IMR-90 (cell line): ENCODE measurements at places on chromosomes 5 and 9. TPM values are rescaled to one million over a fixed set of nuclear protein-coding genes. Genes with fewer than 3 reads are reported as not detected.

- no peaks in the 10 kb centered on the region for H3K36me3 ChIP-seq
- no peak overlapping the region for H3K4me3 ChIP-seq
- no peak overlapping the region for H3K27ac ChIP-seq
- H3K4me1 ChIP-seq = no peaks in the 10 kb centered on the region
- DNase-seq = no peak
Measured at GRCh38 chr5:178334861-178335260, 102.3 kb upstream of the PHYKPL start.

DNA sequence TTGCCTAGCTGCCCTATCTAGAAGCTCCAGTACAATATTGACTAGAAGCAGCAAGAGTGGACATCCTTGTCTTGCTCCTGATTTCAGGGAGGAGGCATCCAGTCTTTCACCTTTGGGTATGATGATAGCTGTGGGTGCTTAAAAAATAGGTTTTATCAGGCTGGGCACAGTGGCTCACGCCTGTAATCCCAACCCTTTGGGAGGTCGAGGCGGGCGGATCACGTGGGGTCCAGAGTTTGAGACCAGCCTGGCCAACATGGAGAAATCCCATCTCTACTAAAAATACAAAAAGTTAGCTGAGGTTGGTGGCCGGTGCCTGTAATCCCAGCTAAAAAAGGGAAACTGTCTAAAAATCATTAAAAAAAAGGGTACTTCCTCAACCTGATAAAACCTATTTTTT lies 2.0 kb upstream of the CAMSAP1 start:
- no peak for DNase-seq
- H3K4me1 ChIP-seq = peaks cover 10% of the 10 kb centered on the region
- H3K27me3 ChIP-seq = no peaks in the 10 kb centered on the region
- H3K36me3 ChIP-seq = peaks cover 25% of the 10 kb centered on the region

GRCh38 chr9:38129366-38129765 lies 60.3 kb upstream of the SHB start:
- peaks cover 79% of the 10 kb centered on the region for H3K27me3 ChIP-seq
- H3K4me1 ChIP-seq = no peaks in the 10 kb centered on the region
- H3K4me3 ChIP-seq = no peak overlapping the region
- no peaks in the 10 kb centered on the region for H3K36me3 ChIP-seq

- no peak overlapping the region for H3K4me3 ChIP-seq
- H3K4me1 ChIP-seq = peaks cover 40% of the 10 kb centered on the region
- no peaks in the 10 kb centered on the region for H3K27me3 ChIP-seq
- DNase-seq = no peak
- H3K36me3 ChIP-seq = no peaks in the 10 kb centered on the region
Measured at GRCh38 chr9:91195372-91196012, 166.2 kb downstream of the AUH start.

DNA sequence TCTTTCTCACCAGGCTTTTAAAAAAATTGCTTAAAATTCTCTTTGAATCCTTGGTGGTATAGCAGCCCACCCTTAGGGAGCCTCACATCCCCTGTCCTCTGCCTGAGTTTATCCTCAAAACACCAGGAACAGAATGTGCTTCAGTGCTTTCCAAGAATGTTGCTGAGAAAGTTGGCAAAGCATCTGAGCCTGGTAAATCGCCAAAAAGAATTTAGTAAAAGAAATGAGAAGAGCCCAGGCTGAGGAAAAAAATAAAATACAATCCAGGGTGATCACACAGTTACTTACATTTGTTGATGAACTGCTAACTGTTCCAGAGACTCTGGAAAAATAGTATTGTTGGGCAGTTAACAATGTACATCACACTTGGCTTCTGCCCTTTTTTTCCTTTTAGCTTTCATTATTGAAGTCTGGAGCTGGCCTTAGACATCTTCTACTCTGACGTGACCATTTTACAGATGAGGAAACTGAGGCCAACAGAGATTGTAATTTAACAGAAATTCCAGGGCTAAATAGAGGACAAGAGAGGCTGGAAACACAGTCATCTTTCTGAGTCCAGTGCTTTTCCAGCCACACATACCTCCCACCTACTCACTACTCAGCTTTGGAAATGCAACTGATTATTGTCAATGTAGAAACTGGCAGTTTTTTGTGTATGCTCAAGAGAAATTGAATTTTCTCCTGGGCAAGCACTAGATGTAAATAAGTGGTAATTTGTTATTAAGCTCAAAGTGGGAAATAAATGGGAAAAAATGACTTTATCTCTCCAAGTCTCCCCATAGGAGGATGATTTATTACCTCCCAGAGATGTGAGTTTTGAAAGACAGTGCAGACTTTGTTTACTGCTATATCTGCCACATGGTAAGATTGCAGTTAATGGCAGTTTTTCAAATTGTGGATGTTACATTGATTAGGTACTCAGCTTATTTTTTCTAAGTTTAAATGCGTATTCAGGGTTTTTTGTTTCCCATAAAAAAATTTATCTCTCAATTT lies 86.7 kb upstream of the ALDH1A1 start:
- DNase-seq = no peak
- no peak overlapping the region for H3K27ac ChIP-seq
- no peaks in the 10 kb centered on the region for H3K4me1 ChIP-seq

- no peak overlapping the region for H3K27ac ChIP-seq
- H3K4me1 ChIP-seq = no peaks in the 10 kb centered on the region
Measured at GRCh38 chr5:1336749-1337488, 8.0 kb downstream of the CLPTM1L start.

- no peaks in the 10 kb centered on the region for H3K4me1 ChIP-seq
- no peak overlapping the region for H3K27ac ChIP-seq
- no peak overlapping the region for H3K4me3 ChIP-seq
- no peak for DNase-seq
- H3K27me3 ChIP-seq = no peaks in the 10 kb centered on the region
Measured at GRCh38 chr5:53445569-53445968, 34.9 kb upstream of the FST start.

DNA sequence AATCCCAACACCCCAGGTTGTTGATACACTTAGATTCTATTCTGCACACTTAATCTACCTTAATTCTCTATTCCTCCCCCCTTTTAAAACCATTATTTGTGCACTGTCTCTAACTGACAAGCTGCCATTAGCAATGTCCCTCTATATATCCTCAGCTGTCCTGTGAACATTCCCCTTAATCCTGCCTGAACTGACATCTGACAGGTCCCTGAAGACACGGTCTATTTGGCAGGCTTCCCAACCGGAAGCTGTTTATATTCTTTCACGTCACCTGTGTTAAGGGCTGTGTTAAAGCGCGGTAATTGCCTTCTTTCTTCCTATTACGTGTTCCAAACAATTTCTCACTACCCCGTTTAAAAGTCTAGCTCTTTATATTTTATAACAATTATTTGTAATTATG lies 277.3 kb downstream of the CDH9 start:
- no peaks in the 10 kb centered on the region for H3K36me3 ChIP-seq
- H3K4me3 ChIP-seq = no peak overlapping the region
- no peaks in the 10 kb centered on the region for H3K4me1 ChIP-seq
- no peak overlapping the region for H3K27ac ChIP-seq
- DNase-seq = no peak
- no peaks in the 10 kb centered on the region for H3K27me3 ChIP-seq

GRCh38 chr9:97237951-97238889 lies 69.2 kb upstream of the CCDC180 start:
- peak; percentile 67 for DNase-seq
- no peaks in the 10 kb centered on the region for H3K36me3 ChIP-seq
- no peaks in the 10 kb centered on the region for H3K4me1 ChIP-seq
- H3K27ac ChIP-seq = peak overlapping the region; percentile 3; the same call in 1 of the 2 replicates

Gene PDLIM7
- total RNA-seq = 70.4 and 72.5 TPM in 2 replicates

DNA sequence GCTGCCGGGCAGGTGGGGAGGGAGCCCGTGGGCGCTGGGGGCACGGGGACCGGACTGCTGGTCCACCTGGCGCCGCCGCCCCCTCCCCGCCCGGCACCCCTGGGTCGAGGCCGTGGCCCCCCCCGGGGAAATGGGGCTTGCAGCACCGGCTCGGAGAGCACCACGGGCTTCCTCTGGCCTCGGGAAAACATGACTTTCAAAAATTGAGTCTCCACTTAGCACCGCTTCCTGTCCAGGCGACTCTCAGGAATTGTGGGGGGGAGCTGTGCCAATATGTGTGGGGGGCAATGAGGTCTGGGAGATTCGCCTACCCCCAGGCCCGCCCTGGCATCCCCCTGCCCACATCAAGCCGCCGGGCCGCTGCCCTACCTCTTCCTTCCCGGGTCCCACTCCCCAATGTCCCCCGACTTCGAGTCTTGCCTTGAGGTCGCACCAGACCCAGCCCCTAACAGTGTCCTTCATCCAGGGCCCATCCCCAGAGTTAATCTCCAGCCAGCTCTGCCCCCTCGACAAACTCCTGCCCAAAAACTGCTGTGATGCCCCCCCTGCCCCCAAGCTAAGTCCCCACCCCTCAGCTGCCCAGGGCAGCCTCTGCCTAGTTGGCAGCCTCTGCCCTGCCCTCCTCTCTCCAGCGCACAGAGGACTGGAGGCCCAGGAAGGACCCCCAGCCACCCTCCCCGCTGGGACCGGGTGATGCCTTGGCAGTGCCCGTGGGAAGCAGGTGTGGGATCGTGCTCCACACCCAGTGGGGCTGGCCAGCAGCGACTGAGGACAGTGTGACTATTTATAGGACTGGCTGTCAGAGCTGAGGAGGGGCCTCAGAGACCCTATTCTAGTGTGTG lies 3.9 kb downstream of the EGFL7 start:
- H3K4me3 ChIP-seq = peak overlapping the region; percentile 50
- no peak for DNase-seq
- no peaks in the 10 kb centered on the region for H3K36me3 ChIP-seq
- H3K4me1 ChIP-seq = peaks cover 4% of the 10 kb centered on the region; the same call in 1 of the 2 replicates
- no peak overlapping the region for H3K27ac ChIP-seq

GRCh38 chr5:176334031-176334770 lies 27.4 kb downstream of the KIAA1191 start:
- no peak for DNase-seq
- H3K4me3 ChIP-seq = no peak overlapping the region
- H3K27me3 ChIP-seq = no peaks in the 10 kb centered on the region
- H3K4me1 ChIP-seq = no peaks in the 10 kb centered on the region

GRCh38 chr9:113995963-113996362 lies 82.1 kb downstream of the AMBP start:
- H3K27me3 ChIP-seq = no peaks in the 10 kb centered on the region
- DNase-seq = no peak

GRCh38 chr5:136375920-136376319 lies 10.6 kb upstream of the TRPC7 start:
- H3K27ac ChIP-seq = no peak overlapping the region
- H3K27me3 ChIP-seq = no peaks in the 10 kb centered on the region
- no peaks in the 10 kb centered on the region for H3K4me1 ChIP-seq
- no peak overlapping the region for H3K4me3 ChIP-seq

Gene SLCO6A1
- not detected in 2 replicates for total RNA-seq

Gene SLC25A2
- total RNA-seq = 0.28 TPM in 1 of 2 replicates, not detected in the other

GRCh38 chr5:159913501-159913900 lies 2.8 kb upstream of the ADRA1B start:
- H3K27me3 ChIP-seq = no peaks in the 10 kb centered on the region
- DNase-seq = peak; percentile 42

Gene SPINK13
- total RNA-seq = not detected in 2 replicates

GRCh38 chr5:141701360-141702119 lies 19.5 kb upstream of the ARAP3 start:
- no peak for DNase-seq
- no peaks in the 10 kb centered on the region for H3K4me1 ChIP-seq
- peaks cover 92% of the 10 kb centered on the region for H3K27me3 ChIP-seq
- no peak overlapping the region for H3K4me3 ChIP-seq
- no peak overlapping the region for H3K27ac ChIP-seq

DNA sequence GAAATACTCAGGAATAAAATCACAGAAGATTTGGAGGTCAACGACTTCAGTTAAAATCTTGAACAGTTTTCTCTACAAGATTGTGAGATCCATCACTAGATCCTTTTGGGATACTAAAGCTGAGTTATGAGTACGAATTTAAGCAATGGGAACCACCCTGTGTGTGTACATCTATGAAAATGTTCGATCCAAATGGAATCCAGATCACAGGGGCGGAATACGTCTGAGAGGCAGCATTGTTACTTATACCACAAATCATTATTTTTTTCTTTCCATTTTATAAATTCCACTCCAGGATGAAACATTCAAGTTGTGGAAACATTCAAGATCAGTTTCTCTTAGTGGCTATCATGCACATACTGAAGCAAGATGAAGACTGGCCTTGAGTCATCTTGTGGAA lies 239.3 kb upstream of the PAPPA start:
- H3K36me3 ChIP-seq = no peaks in the 10 kb centered on the region
- no peak for DNase-seq
- H3K4me3 ChIP-seq = no peak overlapping the region
- no peak overlapping the region for H3K27ac ChIP-seq
- H3K27me3 ChIP-seq = no peaks in the 10 kb centered on the region

DNA sequence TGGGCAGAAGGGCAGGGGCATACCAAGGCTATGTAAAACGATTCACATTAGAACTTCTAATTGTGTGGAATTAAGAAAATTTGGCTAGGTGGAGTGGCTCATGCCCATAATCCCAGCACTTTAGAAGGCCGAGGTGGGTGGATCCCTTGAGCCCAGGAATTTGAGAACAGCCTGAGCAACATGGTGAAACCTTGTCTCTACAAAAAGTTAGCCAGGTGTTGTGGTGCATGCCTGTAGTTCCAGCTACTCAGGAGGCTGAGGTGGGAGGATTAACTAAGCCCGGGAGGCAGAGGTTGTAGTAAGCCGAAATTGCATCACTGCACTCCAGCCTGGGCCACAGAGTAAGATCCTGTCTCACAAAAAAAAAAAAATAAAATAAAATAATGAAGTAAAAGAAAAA lies 65.2 kb downstream of the LIX1 start:
- no peaks in the 10 kb centered on the region for H3K4me1 ChIP-seq
- DNase-seq = no peak
- peaks cover 2% of the 10 kb centered on the region for H3K27me3 ChIP-seq
- H3K36me3 ChIP-seq = no peaks in the 10 kb centered on the region

GRCh38 chr5:137201876-137202275 lies 297.2 kb downstream of the SPOCK1 start:
- H3K36me3 ChIP-seq = no peaks in the 10 kb centered on the region
- H3K27me3 ChIP-seq = no peaks in the 10 kb centered on the region
- peak; percentile 59 for DNase-seq
- H3K4me1 ChIP-seq = peaks cover 5% of the 10 kb centered on the region

GRCh38 chr9:76112151-76112550 lies 221.7 kb downstream of the PCSK5 start:
- peaks cover 10% of the 10 kb centered on the region for H3K36me3 ChIP-seq
- H3K27me3 ChIP-seq = no peaks in the 10 kb centered on the region
- DNase-seq = no peak
- peaks cover 3% of the 10 kb centered on the region for H3K4me1 ChIP-seq
- H3K4me3 ChIP-seq = no peak overlapping the region
- no peak overlapping the region for H3K27ac ChIP-seq

GRCh38 chr9:132993511-132993939 lies 15.0 kb downstream of the GFI1B start:
- H3K4me1 ChIP-seq = no peaks in the 10 kb centered on the region
- H3K27ac ChIP-seq = no peak overlapping the region
- H3K27me3 ChIP-seq = peaks cover 58% of the 10 kb centered on the region

DNA sequence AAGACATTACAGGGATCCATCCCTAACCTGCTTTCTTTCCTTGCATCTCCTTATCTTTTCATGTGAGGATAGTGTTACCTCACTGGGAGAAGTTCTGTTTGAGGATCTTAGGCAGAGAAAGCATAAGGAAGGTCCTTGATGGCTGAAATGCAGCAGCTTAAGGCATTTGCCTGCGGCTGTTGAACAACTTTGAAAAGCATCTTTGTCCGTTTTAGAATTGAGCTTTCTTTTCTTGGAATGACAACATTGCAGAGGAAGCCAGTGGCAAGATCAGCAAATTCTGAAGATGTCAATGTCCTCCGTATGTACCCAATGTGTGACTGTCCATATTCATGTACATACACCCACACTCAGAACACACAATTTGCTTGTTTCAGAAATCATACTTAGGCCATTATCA lies 436.2 kb downstream of the GABRG2 start:
- no peak for DNase-seq
- H3K4me3 ChIP-seq = no peak overlapping the region
- H3K4me1 ChIP-seq = no peaks in the 10 kb centered on the region
- H3K36me3 ChIP-seq = no peaks in the 10 kb centered on the region

Gene CHSY3
- total RNA-seq = 1.3 and 1.4 TPM in 2 replicates
